ENCODE measurements at places on chromosomes 7 and 10.

DNA sequence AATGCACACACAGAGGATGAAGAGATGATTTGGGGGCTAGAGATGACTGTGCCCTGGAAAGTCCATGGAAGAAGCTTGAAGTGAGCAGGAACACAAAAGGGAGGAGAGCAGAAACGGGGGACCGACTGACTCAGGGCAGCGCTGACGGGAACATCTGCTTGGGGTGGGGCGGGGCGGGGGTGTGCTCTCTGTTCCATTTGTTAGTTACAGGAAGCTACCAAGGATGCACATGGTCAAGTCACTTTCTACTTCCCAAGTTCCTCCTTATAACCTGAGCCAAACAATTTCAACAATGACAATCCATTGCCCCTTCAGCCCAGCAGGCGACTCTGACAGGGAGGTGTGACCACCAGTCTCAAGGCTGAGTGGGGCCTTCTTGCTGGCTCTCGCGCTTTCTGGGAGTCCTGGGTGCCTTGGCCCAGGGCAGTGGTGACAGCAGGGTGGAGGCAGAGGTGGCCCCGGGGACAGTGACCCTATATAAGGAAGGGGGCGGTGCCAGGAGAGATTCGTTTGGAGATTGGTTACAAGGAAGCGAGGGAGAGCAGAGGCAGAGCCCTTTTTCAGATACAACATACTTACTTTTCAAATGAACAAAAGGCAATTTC lies 39.6 kb downstream of the CLEC2L start:
- no peak for DNase-seq

DNA sequence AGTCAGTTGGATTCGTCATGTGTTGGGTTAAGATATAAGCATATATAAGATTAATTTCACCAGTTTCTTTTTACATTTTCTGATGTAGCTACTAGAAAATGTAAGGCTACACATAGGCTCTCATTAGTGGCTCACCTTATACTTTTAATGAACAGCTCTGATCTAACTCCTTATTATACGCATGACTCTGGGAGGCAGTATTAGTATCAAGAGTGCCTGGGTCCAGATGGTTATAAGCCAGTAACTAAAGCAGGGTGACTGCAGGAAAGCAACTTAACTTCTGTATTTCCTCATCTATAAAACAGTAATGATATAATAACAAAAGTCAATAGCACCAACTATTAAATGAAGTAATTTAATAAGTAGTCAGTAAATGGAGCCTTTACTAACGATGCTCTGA lies 1.4 kb upstream of the ELMO1 start:
- DNase-seq: no peak

- DNase-seq: no peak
Measured at GRCh38 chr7:114310345-114311110, 104.1 kb upstream of the FOXP2 start.

DNA sequence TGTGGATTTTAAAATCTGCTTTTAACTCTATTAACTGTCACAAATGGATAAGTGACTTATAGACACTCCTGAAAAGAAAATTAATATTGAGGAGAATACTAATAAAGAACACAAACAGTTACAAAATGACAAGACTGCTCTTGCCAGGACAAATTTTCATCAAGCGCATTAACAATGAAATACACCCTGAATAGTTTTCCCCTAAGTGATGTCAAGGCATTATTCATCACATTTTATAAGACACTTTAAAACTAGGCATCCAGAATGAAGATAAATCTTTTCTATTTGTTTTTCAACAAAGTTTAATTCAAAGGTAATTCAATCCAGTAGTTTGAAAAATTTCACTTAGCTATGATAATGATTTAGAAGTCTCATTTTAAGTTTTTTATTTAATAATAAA lies 110.5 kb upstream of the SEC61G start:
- no peak for DNase-seq

DNA sequence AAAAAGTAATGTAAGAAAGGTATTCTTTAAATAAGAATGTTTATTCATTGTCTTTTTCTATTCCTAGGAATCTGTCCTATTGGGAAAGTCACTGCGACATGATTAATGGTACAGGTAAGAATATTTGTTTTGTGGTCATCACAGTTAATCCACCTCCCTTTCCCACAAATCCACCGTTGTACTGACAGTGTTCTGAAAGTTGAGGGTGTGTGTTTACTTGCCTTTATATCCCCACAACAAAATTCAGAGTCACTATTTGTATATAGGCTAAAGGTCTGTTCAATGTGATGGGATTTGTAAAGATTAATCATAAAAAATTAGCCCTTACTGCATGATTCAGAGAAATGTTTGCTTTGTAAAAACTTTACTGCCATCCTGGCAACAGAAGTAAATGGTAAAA lies 27.9 kb downstream of the CD36 start:
- no peak for DNase-seq

DNA sequence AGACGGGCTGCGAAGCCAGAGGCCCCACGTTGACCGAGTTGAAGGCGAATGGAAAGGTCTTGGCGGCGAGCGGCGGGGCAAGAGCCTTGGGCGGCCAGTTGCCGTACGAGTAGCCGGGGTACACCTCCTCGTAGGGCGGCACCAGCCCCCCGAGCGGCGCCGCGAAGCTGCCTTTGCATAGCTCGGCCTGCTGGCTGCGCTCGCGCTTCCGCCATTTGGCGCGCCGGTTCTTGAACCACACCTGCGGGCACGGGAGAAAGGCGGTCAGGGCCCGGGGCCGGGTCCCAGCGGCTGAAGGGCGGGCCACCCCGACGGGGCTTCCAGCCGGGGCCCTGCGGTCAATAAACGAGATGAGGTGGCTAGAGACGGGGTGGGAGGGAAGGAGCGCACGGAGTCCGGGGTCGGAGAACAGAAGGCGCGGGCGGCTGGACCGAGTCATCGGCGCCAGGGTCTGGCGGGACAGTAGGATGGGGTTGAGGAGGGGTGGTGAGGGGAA lies 4.8 kb downstream of the ELOVL3 start:
- DNase-seq: no peak

GRCh38 chr7:110775046-110775445 lies 315.9 kb upstream of the LRRN3 start:
- DNase-seq: no peak

GRCh38 chr10:35640951-35641675 lies 983 bp downstream of the FZD8 start:
- DNase-seq: no peak

- DNase-seq: no peak
Measured at GRCh38 chr10:91164520-91165065, 55.9 kb upstream of the PCGF5 start.

- no peak for DNase-seq
Measured at GRCh38 chr10:22437620-22438588, 92.6 kb downstream of the SPAG6 start.

DNA sequence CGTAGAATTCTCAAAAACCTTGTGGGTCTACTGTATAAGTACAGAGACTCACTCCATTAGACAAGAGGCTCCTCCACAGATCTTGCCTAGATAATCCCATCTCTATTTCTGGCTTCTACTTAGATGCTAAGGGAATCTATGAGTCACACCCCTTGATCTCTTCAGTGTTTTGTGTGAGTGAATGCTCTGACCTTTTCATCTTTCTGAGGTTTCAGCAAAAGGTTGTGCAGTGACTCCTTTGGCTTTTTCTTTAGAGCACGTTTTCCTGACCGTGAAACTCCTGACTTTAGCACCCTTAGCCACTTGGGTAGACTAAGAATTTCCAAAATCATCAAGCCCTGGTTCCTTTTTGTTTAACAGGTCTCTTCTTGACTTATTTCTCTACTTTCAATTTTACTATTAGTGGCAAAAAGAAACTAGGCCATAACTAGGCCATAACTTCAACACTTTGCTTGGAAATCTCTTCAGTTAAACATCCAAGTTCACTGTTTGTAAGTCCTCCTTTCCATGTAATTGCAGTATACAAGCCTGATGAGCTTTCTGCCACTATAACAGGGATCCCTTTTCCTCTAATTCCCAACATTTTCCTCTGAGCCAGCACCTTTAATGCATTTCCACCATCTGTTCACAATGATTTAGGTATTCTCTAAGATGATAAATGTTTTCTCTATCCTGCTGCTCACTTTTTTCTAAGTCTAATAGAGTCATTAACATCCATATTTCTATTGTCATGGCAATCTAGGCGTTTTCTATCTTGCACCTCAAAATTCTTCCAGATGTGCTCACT lies 19.4 kb downstream of the COPG2 start:
- DNase-seq: no peak

DNA sequence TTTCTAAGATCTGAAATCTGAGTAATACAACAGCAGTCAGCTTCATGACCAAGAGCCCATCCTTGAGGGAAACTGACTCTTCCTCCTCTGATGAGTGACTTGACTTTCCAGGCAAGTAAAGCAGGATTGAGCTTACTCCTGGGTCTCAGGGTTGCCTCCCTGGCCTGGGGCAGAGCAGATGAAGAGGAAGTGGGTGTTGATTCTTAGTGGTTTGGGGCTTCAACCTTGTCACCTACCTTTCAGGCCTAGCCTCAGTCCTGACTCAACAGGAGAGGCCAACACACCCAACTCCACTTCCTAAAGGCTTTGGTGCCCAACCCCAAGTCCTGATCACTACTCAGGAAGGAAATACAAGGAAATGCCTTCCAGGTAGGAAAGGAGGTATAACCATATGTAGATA lies 54.1 kb downstream of the KCNMA1 start:
- DNase-seq: no peak

DNA sequence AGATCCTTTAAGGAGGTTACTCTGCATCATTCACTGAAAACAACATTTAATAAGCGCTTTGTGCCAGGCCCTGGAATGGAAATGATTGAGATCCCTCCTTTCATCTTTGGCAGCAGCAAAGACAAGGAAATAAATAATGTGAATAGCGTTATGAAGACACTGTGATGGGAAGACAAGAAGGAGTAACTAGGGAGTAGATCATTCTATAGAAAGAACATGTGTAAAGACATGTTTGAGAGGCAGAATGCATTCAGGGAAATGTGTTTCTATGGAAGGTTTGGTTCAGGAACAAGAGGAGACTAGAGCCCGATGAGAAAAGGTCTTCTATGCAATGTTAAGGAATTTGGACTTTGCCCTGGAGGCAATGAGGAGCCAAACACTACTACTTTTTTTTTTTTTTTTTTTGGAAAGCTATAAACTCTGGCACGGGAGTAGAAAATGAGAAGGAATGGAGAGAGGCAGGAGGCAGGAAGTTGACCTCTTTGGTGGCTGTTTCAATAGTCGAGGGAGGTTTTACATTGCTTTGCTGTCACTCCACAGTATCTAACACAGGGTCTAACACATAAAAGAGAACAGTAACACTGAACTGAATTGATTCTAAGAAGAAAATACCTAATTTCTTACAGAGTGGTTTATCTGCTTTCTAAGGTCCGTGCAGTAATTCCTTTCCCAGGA lies 44.9 kb downstream of the SMURF1 start:
- DNase-seq: no peak

- no peak for DNase-seq
Measured at GRCh38 chr7:77393261-77393660, 22.9 kb downstream of the GSAP start.

DNA sequence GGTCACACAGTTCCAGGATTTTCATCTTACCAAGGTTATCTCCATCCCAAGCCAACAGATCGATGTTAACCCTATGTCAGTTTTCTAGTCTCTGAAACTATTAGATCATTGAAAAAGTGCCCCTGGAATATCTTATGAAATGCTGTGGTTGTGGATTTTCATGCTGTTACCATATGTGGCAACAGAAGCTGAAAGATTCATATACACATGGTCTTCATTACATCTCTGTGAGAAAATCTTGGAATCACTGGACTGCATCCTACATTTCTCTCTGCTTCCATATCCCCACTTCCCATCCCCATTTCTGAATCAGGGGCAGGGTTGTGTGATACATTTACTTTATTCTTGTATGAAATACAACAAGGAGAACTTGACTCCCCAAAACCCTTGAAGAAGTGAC lies 146.1 kb downstream of the SLC16A9 start:
- DNase-seq: no peak

DNA sequence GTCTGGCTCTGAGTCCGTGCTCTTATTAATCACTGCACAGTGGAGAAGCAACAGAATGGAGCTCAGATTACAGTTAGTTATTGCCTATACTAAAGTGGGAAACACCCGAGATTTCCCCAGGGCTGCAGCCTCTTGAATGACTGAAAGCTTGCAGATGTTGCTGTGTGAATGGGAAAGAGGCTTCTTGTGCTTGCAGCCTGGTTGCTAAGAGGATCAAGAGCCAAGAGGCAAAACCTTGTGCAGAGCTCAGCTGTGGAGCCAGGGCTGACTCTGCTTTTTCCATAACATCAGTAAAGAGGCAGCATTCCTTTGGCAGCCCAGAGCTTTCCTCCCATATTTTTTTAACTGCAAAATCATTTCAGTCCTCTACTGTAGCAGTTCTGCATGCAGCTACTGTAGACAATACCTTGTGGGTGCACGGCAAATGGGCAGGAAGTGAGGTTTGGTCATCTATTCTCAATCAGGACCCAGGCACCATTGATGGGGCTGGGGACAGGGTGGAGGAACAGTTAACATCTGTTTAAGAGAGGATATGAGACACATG lies 86.5 kb downstream of the RALA start:
- no peak for DNase-seq

DNA sequence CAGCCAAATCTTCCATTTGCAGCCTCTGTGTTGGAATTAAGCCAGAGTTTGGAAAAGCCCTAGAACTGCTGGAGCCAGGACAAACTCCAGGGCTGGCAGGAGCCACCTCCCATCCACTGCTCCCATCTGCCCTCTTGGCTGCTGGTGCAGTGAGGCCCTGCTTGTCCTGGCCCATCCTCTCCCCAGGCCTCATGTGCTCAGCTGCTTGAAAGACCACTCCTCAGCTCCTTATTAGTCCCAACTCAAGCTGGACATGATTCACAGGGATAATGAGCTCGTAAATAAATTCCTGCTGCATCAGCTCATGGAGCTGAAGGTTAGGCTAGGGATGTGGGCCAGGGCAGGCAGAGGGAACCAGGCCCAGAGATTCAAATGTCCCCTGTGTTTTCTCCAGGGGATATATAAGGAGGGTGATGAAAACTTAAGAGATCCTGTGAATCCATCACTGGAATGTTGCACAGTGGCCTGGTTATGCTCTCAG lies 282.8 kb downstream of the RPS24 start:
- no peak for DNase-seq

All from stimulated activated CD8-positive, alpha-beta memory T cell treated with anti-CD3 and anti-CD28 coated beads, Interleukin-2, amount 100 ng/mL, for 1 hour (primary cell).